NCI-H446 treated with DMSO at 0.1 percent for 48 hours (cell line): ENCODE measurements at places on chromosomes 12 and 14.

DNA sequence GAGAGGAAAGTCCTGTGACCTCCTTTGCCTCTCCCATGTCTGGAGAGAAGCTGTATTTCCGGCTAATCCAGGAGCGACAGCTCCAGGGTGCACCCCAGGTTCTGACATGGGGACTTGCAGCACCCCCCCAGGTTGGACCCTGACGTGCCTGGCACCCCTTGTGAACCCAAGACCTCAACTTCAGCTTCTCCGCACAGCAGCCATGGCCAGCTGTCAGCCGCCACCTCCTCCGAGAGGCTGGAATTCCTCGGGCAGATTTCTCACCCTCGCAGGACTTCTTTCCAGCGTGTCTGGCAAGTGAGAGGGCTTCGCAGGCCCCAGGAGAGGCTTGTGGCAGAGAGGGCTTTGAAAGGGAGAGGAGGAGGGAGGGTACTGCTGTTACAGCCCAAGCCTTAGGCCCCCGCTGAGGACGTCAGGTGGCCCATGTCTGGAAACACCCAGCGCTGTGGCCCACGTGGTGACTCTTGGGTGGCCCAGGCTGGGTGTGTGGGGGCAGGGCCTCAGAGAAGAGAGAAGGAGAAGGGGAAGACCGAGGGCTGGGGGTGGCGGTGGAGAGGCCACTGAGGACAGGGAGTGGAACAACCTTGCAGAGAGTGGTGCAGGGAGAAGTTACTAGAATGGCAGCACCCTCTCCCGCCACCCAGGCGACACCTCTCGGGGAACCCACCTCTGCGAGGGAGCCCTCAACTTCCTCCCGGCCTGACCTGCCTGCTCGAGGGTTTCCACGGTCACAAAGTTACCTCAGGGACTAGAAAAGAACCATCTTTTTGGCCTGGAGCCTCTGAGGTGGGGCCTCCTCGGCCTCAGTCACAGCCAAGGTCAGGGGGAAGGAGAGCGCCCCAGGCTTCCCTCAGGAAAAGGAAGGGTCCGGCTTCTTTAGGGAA, 11.7 kb upstream of the RPS6KL1 start:
- no peak for DNase-seq

DNA sequence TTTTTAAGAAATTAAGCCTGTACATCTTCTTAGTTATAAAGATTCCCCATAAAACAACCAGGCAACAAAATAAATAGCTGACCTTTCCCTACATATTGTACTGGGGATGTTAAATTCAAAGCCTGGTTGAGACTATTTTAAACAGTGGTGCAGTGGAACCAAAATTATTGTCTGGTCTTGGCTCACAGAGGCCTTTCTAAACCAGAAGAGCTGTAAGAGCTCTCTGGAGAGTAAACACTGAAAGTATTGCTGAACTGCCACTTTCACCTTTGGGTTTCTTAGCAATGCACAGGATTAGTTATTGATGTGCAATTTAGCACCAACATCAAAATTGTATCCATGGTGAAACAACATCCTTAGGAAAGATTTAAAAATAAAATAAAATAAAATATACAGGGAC, 20.6 kb downstream of the RACGAP1 start:
- DNase-seq = no peak

- DNase-seq = no peak
These were observed 65.3 kb downstream of the FOXN3 start for GRCh38 chr14:89351516-89352404.

- DNase-seq = peak; percentile 77
These were observed 6.5 kb downstream of the LAG3 start for GRCh38 chr12:6778574-6779550.

- no peak for DNase-seq
These were observed 77.3 kb upstream of the CNTN1 start for GRCh38 chr12:40614923-40615322.

DNA sequence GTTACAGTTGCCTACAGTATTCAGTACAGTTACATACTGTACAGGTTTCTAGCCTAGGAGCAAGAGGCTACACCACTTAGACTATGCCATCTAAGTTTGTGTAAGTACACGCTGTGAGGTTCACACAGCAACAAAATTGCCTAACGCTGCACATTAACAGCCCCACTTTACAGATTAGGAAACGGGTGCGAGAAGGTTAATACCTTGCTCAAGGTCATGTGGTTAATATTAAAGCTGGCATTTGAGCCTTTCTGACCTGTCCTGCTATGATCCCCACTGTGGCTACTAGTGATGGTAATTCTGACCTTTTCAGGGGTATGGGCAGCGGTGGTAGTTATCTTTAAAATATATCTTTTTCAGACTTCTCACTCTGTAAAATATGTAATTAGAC, 20.9 kb downstream of the ACVR1B start:
- no peak for DNase-seq

DNA sequence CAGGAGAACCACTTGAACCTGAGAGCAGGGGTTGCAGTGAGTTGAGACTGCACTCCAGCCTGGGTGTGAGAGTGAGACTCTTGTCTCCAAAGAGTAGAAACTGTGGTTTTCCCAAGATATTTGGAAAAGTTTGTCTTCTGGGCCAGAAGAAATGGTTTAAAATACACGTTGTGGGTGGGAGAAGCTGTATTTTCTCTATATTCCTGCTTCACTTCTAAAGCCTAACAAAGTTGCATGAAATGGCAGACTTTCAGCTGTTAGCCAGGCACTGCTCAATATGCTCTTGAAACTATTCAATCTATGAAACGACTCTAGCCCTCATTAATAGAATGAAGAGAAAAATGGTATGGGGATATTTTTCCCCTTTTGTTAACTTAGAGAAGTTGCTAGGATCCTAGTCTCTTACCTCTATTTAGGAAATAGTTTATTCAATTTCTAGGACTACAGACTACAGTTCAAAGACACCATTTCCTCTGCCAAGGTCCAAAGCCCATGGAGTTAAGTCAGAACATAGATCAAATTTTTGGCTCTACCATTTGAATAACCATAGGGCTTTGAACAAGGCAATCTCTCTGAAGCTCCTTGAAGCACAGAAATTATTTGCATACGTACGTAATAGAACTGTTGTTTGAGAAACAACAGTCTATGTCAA, 49.3 kb upstream of the OR5AU1 start:
- no peak for DNase-seq

- no peak for DNase-seq
These were observed 570.1 kb downstream of the FSCB start for GRCh38 chr14:43937001-43937400.

DNA sequence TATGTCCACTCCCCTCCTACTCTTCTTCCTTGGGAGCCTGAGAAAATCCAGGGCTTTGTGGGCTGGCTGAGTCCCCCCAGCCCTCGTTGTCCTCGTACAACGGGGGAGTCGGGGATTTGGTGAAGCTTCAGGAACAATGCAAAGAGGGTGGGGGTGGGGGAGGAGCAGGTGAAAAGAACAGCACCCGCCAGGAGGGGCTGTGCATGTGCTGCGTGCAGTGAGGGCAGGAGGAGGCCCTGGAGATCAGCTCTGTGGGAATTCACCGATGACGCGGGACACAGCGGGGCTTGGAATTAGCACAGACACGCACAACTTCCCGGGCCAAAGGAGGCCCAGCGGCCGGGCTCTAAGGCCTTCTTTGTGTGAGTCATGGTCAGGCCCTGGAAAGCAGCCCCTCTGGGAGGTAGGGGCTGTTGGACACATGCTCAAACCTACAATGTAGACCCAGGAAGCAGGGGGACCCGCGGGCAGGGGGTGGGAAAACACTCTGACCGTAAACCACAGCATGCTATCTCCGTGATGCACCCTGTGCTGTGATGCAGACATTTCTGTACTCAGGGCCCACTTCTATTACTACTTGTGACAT, 32.8 kb downstream of the RBM19 start:
- DNase-seq = no peak

GRCh38 chr12:49040364-49040855, 20.2 kb downstream of the KMT2D start:
- DNase-seq = no peak

DNA sequence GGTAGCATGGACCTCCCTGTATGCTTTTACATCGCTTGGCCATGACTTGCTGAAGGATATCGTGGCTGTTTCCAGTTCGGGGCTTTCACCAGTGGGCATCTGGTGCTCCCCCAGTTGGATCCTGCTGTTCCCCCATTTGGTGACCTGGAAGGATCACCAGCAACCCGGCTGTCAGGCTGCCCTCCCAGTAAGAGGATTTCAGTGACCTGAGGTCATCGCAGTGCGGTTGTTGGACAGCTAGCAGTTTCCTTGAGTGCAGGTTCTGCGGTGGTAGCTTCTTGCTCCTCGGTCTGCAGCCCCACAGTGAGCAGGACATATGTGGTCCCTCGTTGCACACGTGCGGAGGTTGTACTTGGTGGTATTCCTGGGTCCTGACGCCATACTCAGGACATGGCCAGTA, 58.7 kb downstream of the TMEM132C start:
- no peak for DNase-seq

DNA sequence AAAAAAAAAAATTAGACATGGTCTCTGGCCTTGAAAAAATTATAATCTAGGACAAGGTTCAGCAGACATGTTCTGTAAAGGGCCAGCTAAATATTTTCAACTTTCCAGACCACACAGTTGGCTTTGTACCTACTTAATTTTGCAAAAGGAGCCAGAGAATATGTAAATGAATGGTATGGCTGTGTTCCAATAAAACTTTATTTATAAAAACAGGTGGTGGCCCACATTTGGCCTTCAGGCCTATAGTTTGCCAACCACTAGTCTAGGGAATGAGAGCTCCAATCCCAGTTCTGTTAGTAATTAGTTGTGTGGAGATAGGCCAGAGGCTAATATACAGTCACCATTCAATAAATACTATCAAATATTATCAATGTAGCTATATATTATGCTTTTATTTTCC, 29.3 kb upstream of the PWP1 start:
- DNase-seq = no peak

DNA sequence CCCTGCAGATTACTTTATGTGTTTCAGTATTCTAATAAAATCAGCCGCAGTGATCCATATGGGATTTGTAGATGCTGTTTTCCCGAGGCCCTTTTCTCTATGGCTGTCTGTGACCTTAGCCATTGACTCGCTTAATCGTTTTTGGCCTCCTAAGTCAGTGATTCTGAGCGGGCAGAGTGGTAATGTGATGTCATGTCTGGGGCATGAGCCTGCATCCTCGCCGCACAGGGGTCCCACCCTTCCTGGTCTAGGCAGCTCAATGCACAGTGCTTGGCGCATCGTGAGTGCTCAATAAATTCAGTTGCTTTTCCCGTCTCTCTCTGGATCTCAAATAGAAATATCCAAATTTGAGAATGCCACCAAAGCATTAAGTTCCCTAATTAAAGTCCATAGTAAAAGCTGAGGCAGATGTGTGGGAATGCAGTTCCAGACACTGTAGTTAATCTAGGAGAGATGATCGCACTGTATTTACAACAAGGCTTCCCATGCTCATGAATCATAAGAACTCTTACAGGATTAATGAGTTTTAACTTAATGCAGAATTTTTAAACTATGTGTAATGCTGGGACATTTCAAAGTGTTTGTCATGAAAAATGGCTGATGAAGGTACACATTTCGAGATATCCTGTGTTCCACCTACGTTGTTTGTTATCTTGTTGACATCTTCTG, 29.3 kb downstream of the HMGA2 start:
- DNase-seq = no peak

GRCh38 chr12:52526511-52526951, 6.3 kb upstream of the KRT5 start:
- DNase-seq = no peak

DNA sequence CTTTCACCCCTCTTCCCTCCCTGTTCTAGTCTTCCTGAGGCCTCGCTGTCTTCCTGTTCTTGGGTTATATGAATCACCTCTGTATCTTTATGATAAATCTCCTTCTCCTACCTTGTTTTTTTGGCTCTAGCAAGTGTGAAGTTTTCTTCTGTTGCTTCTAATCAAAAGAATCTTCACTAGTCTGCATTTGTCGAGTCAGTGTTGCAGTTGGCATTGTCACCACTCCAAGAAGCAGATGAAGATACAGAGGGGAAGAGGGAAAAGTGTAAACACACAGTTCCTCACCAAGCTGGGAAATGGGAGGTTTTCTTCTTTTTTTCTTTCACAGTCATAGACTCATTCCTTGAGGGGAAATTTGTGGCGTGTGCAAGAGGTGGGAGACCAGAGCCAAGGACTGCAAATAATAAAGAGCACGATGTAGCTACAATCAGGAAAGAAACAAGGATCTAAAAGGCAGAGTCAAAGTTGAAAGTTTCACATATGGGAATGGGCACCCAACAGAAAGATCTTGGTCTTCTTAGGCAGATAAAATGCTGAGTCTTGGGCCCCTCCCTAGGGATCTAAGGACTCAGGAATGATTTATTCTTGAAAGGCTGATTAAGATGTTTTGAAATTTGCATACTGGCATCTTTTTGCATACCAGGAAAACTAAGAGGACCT, 22.2 kb upstream of the PRICKLE1 start:
- DNase-seq = no peak

GRCh38 chr12:82057770-82058169, 298.6 kb upstream of the PPFIA2 start:
- no peak for DNase-seq

DNA sequence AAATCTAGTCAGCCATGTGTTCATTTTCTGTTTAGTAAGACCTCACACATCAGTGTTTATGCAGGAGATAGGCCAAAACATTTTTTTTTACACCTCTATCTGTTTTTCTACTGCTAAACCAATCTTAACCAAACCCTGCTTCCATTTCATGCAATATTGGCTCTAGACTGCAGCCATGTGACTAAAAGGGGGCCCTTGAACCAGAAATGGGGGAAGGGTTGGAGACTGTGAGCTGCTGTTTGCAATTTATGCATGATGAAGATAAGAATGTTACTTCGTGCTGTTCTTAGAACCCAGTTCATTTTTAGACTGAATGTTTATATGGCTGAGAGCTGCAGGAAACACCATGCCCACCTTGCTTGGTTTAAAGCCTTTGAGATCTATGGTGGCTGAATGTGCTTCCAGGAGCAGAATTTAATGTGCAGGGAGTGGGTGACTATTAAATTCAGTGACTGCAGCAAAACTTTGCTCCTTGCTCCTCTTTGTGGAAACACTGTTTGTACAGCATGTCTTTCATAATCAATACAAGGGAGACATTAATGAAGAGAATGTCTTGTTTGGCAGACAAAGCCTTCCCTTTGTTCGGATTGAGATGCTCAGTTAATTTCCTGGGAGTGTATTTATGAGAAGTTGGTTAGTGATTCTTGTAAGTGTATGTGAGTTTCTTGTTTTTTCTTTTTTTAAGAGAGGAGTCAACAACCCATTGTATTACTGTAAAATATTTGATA, 53.6 kb downstream of the CHST11 start:
- no peak for DNase-seq

GRCh38 chr12:54926246-54926645, 58.3 kb downstream of the TESPA1 start:
- DNase-seq = no peak
